ENCODE measurements at places on chromosomes 16 and 17. TPM values are rescaled to one million over a fixed set of nuclear protein-coding genes. Genes with fewer than 3 reads are reported as not detected.

The VMO1 gene
- total RNA-seq, result not detected

- DNase-seq, result no peak
Observed at GRCh38 chr17:55487695-55488432, 23.4 kb downstream of the SMIM36 start.

- no peak for DNase-seq
Observed at GRCh38 chr17:79039171-79039570, 15.2 kb downstream of the C1QTNF1 start.

- no peak for DNase-seq
Observed at GRCh38 chr16:11225677-11226549, 30.1 kb downstream of the SOCS1 start.

The PIRT gene
- total RNA-seq, result not detected

All from glomerular endothelial cell (primary cell).